Activated CD4-positive, CD25-positive, alpha-beta regulatory T cell (primary cell): ENCODE measurements at places on chromosomes 7 and 10.
A peak's percentile ranks its signal among the peaks of the same experiment; 100 is the strongest.

DNA sequence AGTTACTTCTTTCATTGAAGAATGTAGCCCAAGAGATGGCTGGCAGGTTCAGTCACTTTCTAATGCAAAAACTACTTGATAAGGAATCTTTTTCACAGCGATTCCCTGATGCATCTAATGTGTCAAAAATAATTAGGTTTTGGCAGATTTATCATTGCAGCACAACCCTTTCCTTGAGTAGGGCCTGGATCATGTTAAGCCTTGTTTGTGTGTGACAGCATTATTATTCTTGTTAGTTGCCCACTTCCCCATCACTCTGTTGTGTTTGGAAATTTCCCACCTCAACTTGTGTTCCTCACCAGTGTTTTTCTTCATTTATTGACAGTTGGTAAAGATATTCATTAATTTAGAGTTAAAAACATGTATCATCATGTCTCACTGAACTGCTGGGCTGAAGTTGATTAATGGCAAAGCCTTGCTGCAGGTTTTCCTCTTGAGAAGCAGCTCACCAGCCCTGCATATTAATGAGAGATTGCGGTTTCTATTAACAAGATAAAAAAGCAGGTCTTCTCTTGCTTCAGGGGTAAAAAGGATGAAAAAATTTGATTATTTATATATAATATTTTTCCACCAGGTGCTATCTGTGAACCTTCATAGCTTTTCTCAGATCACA, 233.3 kb upstream of the MDFIC start:
- no peak for DNase-seq

DNA sequence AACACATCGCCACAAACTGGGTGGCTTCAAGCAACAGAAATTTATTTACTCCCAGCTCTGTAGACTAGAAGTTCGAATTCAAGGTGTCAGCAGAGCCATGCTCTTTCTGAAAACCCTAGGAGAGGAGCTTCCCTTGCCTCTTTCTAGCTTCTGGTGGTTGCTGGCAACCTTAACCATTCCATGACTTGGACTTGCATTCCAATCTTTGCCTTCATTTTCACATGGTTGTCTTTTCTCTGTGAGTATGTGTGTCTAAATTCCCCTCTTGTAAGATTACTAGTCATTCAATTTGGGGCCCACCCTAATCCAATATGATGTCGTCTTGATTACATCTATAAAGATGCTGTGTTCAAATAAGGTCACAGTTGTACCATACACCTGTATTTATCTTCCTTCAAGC, 65.9 kb upstream of the PRKG1 start:
- no peak for DNase-seq

- DNase-seq = no peak
Measured at GRCh38 chr10:77667426-77668324, 30.1 kb upstream of the KCNMA1 start.

DNA sequence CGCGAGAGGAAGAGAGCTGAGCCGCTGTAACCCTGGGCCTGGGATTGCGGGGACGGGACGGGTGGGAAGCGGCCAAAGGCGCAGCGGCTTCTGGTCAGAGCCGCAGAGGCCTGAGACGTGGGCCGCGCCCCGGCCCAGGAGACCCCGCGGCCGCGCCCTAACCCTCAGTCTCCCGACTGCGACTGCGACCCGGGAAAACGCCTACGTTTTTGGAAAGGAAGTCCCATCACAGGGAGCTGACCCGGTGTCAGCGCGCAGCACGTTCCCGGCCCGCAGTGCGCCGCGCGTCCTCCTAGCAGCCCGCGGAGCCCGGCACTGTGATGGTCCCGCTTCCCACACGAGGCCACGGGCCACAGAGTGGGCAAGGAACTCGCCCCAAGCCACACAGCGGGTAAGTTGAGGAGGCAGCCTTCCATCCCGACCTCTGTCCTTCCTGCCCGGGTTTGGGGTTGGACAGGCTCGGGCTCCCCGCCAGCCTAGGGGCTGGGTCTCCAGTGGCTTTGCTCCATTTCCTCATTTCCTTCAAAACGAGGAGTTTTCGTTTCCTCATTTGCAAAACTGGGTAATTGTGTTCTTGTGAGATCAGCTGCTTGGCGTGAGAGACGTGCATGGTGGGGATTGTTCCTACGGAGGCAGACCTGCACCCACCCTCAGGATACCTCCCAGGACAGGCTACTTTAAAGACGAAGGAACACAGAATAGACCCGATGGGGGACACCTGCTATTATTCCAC, 1.2 kb downstream of the GPNMB start:
- DNase-seq = no peak

DNA sequence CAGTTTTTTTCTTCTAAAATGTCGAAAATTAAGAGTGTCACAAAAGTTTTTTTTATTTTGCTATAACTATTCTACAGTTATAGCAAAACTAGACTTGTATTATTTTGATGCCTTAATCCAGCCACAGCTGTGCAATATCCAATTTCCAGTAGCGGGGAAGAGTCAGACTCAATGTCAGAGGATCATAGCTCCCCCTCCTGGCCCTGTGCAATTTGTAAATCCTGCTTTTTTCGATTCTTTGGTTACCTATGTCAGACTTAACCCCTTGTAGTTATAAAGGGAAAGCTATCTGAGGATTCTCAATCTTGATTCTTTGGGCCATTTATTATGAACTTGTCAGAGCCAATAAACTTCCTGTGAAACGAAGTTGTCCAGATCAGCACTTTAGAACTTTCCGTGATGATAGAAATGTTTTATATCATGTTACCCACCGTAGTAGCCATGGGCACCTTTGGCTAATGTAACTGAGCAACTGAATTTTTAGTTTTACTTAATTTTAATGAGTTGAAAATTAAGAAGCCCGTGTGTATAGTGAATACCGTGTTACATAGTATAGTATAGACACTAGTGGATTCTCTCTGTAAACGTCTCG, 87.7 kb upstream of the PRKCQ start:
- DNase-seq = no peak

DNA sequence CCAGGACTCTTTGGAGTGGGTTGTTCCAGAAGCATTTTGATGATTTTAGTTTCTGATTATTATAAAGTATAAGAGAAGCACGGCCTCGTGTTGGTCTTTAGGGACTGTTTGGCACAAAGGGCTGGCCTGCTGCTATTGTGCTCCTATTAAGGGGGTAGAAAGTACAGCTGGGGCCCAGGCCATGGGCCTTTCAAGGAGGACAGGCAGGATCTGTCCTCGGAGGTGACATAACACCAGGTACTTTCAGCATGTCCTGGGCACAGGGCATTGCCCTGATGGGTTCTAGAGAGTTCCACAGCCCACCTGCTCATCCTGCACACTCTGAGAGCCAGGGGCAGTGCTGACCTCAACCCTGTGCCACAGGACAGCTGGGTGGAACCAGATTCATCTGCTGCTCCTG, 24.9 kb downstream of the STRA8 start:
- no peak for DNase-seq

GRCh38 chr10:22086730-22087401, 83.3 kb upstream of the DNAJC1 start:
- no peak for DNase-seq

GRCh38 chr10:1241973-1242935, 186.1 kb downstream of the WDR37 start:
- DNase-seq = no peak

DNA sequence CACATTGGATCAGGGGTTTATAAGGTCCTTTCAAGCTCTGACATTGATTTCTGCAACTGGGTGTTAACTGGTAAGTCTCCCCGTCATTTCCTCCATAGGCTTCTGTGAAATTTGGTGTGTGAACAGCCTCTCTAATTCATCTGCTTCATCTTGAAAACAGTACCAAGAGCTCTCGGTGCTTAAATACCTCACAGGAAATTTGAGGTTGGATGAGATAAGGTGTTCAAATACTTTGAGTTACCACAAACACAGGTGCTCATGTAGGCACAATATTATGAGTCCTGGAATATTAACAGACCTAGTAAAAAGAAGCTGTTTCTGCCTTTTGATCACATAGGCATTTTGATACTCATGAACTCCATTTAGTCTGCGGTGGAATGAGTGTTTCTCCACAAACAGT, 85.2 kb downstream of the RTKN2 start:
- DNase-seq = no peak

GRCh38 chr10:11863353-11864109, 40.4 kb downstream of the PROSER2 start:
- no peak for DNase-seq

GRCh38 chr10:60845038-60845437, 66.8 kb downstream of the CDK1 start:
- no peak for DNase-seq

- no peak for DNase-seq
Measured at GRCh38 chr7:19405541-19405940, 260.3 kb upstream of the FERD3L start.

DNA sequence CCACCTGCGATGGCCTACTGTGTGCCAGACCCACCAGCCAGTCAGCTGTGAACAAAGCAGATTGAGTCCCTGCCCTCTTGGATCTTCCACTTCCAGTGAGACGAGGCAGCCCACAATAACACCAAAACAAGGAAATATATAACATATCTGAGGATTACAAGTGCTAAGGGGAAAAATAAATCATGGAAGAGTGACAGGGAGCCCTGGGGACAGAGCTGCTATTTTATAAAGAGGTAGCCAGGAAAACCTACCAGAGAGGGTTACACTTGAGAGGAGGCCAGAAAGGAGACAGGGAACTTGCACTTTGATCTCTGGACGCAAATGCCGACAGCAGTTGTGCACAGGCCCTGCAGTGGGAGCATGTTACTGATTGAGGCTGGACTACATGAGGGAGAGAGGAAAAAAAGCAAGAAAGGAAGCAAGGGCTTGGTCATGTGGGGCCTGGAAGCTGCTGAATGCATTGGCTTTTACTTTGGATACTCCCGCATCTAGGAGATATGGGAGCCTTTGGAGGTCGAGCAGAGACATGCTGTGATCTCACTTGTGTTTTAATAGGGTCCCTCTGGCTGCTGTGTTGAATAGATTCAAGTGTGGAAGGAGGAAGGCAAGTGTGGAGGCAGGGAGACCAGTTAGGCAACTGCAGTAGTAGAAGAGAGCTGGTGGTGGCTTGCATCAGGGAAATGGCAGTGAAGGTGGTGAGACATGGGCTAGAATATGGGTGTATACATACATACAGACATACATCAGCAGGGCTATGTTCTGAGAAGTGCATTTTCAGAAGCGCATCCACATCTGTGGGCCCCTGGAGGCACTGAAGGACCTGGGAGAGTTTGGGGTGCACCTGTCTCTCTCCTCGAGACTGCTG, 26.2 kb downstream of the MINDY4 start:
- no peak for DNase-seq

DNA sequence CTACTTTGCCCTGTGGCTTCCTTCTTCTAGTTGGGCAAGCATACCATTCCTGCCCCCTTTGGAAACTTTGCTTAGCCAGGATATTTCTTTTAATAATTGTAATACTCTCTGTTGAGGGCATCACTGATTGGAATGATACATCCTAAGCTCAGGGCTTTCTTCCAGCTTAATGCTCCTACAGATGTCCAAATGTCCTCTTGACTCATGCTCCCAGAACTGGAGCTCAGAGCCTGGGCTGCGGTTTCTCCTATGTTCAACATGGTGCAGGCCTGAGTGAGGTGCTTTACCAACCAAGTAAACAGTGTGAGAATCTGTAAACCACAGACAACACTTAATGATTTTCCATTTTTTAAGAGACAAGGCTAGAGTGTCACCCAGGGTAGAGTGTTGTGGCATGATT, 108.6 kb downstream of the LRRC4 start:
- no peak for DNase-seq

DNA sequence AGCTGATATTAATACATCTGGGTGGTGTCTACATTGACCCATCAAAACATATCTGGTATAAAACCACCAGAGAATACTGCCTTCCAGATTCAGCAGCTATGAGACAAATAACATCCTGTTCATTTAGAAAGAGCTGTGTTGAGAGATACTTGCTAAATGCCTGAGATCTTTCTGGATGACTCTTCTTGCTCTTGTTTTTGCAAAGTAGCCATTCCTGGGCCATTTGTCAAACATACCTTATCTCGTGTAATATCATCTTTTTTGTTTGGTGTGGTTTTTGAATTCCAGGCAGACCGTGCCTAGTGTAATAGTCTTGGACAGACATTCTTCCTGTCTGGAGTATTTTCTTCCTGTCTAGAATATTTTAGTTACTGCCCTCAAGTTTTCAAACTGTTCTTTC, 74.7 kb upstream of the PRR15 start:
- DNase-seq = no peak

DNA sequence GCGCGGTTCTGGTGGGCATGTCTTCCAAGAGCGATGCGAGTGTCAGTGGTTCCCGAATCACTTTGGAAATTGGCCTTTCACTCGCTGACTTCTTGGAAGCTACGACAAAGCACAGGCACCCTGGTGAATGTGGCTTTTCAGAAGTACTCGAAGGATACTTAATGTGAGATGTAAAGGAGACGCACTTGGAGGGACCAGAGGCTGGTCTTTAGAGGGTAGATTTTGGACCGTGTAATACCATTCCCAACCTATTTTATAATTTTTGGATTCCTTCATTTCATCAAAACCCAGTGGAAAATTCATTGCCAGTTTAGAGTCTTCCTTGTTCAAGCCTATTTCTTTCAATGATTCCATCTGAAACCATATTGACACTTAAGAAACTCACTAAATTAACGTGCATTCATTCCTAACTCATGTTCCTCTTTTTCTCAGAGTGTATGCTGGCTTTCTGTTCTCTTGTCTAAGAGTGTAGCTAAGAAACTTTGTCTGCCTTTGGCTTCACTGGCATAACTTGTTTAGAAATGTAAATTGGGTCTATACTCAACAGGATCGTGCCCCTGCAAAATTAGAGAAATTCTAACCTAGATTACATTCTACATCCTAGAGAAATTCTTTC, 645 bp upstream of the COPG2 start:
- DNase-seq = no peak

DNA sequence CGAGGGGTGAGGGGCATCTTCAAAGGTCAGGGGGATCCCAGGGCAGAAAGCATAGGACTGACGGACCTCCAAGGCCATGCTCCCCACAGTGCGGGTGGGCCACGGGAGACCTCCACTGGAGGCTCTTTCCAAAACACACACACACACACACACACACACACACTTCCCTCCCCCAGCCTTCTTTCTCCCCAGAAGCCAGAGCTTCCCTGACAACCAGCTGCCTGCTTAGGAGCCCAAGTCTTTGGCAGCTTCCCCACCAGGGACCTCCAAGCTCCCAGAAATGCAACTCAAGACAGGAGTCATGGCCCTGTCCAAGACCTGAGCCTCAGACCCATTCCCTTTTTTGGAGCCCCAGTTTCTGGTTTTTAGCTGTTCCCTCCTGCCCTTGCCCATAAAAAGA, 710 bp upstream of the C10orf105 start:
- DNase-seq = no peak

- peak; percentile 42 for DNase-seq
Measured at GRCh38 chr7:5143935-5144903, 45.8 kb upstream of the WIPI2 start.

DNA sequence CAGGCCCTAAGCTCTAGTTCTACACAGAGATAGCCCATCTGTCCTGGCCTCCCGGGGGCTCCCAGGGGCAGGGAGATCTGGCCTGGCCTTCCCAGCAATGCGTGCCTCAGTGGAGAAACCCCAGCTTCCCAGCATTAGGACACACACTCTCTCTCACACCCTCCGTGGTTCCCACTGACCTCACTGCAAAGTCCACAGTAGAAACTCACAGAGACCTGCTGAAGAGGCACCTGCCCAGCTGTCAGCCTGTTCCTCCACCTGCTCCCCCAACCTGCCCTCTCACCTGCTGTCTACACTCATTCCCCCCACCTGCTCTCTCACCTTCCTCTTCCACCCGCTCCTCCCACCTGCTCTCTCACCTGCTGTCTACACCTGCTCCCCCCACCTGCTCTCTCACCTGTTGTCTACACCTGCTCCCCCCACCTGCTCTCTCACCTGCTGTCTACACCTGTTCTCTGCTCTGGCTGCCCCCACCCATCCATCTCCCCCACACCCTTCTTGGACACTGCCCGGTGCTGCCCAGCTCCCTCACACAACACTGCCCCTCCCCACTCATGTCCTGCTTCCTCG, 21.1 kb upstream of the PFKP start:
- DNase-seq = no peak

- no peak for DNase-seq
Measured at GRCh38 chr10:58050575-58050974, 217.1 kb downstream of the IPMK start.
